ENCODE measurements at places on chromosomes 12 and 14.

GRCh38 chr12:122088179-122088810 lies 9.7 kb downstream of the MLXIP start:
- DNase-seq: no peak

DNA sequence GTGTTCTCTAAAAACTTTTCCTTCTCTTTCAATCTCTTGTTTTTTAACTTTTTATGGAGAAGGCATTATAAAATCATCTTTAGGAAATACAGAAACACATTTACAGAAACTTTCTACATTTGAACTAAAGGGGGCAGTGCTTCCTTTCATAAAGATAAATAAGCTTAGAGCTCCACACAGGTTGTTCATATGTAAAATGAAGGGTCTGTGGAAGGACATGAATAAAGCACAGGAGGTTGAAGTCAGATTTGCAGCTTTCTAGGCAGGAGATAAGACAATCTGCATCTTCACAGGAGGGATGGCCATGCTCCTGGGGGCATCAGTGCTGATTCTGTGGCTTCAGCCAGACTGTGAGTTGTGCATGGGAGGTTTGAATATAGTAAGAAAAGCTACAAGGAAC lies 426.0 kb downstream of the DAD1 start:
- no peak for DNase-seq

GRCh38 chr14:68473069-68473468 lies 319.8 kb downstream of the ZFP36L1 start:
- DNase-seq: no peak

GRCh38 chr12:77248036-77248435 lies 182.7 kb upstream of the E2F7 start:
- DNase-seq: no peak

DNA sequence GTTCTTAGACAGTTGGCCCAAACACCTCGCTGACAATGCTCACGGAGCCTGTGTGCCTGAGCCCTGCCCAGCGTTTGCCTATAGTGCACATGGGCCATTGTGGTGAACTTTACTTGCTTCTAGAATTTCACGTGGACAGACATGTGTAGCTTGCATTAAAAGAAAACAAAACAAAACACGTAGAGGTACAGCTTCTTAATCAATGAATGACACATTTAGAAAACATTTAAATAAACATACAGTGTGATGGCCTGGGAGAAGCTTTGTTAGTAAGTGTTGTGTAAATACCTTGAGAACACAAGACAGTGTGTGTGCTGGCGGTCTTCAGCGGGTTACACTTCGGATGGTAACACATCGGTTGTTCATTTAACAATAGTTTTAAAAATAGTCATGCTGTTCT lies 38.1 kb downstream of the SMOC1 start:
- no peak for DNase-seq

DNA sequence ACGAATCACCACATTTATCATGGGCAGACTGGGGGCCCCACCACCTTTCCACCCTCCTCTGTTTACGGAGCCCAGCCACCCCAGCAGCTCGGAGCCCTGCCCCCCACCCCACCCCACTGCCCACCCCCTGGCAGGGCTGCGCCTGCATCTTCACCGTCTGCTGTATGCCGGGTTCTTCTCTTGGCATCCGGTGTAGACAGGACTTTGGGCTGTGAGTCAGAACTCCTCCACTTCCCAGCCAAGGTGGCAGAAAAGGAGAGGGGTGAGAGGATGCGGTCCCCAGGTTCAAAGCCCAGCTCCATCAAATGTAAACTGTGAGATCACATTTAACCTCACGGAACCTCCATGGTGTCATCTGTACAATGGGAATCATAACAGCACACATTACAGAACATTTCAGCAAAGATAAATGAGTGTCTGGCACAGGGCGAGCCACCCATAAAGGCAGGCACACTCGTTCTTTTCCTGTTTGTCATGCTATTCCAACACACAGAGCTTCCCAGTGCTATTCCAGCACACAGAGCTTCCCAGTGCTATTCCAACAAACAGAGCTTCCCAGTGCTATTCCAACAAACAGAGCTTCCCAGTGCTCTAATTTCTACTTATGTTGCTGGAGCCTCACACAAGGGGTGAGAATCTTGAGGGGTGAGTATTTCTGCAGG lies 292.7 kb upstream of the RTL1 start:
- DNase-seq: no peak

DNA sequence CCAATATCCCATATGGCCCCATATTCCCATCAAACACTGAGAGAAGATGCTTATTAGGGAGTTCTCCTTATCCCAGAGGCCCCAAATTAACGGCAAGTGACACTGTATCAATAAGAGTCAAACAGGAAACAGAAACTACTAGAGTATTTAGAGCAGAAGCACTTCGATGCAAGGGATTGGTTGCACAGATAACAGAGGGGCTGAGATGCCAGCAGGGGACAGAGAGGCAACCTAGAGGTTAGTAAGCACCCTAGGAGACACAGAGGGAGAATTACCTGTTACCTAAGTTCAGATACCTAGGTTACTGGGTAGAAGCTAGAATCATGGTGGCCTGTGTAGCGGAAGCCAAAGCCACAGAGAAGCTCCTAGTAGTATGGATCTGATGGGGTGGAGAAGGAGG lies 2.9 kb downstream of the HEBP1 start:
- DNase-seq: no peak

DNA sequence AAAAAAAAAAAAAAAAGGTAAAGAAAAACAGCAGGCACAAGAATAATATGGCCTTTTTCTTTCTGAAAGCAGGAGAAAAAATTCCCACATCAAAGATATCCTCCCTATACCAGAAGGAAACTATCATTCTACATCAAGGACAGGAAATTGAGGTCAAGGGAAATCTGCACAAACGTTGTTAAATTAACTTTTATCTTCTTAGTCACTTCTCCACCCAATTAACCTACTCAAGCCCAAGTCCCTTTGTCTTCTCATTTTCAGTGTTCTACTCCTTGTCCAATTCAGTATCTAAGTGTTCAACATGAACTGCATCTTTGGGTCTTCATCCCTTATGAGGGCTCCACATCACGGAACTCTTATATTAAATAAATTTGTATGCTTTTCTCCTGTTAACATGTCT lies 15.7 kb downstream of the NDUFA12 start:
- DNase-seq: no peak

DNA sequence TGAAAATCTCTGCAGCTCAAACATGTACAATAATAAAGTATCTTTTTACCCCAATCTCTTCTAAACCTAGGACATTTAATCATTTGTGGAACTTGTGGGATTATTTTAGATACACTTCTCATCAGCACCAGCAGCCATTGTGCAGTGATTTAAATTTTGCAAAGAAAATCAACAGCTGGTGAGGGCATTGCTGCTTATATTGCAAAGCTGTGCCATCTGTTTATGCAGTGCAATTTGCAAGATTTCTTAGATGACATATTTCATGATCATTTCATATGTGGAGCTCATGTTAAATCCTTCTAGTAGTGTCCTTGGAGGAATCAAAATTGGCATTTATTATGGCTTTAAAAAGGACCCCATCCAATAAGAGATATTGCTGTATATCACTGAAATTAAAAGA lies 320.7 kb downstream of the BTG1 start:
- no peak for DNase-seq

DNA sequence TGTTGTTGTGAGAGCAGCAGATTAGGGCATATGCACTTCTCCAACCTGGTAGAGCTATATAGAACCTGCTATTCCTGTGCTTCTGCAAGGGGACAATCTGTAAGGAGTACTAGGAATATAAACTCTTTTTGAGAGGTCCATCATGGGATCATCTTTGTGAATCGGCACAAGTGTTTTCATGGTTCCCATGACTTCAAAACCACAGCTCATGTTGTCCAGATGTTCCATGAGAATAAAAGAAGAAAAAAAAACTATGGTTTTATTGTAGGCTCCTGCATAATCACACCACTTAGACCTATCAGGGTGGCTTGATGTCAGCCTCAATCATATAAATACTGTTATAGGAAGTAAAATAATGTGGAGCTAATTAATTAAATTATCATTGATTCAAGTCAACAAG lies 311.4 kb upstream of the ATP2B1 start:
- DNase-seq: no peak
